ENCODE measurements at places on chromosomes 7 and 10. TPM values are rescaled to one million over a fixed set of nuclear protein-coding genes. Genes with fewer than 3 reads are reported as not detected.

The MYL7 gene
- 0.82 TPM for total RNA-seq

The RTKN2 gene
- 1.7 TPM for total RNA-seq

The CLCN1 gene
- not detected for total RNA-seq

The CRPPA gene
- total RNA-seq = 3.2 TPM

The ANKRD2 gene
- 0.33 TPM for total RNA-seq

The GRM3 gene
- not detected for total RNA-seq

The SLC13A1 gene
- not detected for total RNA-seq

The ZPBP gene
- not detected for total RNA-seq

The AGR2 gene
- not detected for total RNA-seq

The CFAP46 gene
- 0.95 TPM for total RNA-seq

The LUC7L2 gene
- 83.5 TPM for total RNA-seq

The SYT15 gene
- 0.77 TPM for total RNA-seq

The VWA2 gene
- total RNA-seq = 2.4 TPM

The ASL gene
- total RNA-seq = 48.3 TPM

The ZNF117 gene
- total RNA-seq = 42.0 TPM

The PRLHR gene
- not detected for total RNA-seq

The SLC18A3 gene
- total RNA-seq = 0.72 TPM

The FAM25G gene
- not detected for total RNA-seq

The PTN gene
- total RNA-seq = 1.7 TPM

The RAPGEF5 gene
- 135 TPM for total RNA-seq

The CTAGE6 gene
- total RNA-seq = not detected

The DNAH11 gene
- 0.18 TPM for total RNA-seq

The DTX2 gene
- 35.4 TPM for total RNA-seq

The CLDN3 gene
- total RNA-seq = 0.36 TPM

All from endothelial cell (in vitro differentiated cells).